ENCODE measurements at places on chromosomes 2 and 18. TPM values are rescaled to one million over a fixed set of nuclear protein-coding genes. Genes with fewer than 3 reads are reported as not detected.

Gene ARHGEF33
- 0.19 TPM for total RNA-seq

Gene MC5R
- not detected for total RNA-seq

Gene SLC38A11
- 0.34 TPM for total RNA-seq

Gene PMAIP1
- 45.2 TPM for total RNA-seq

Gene CTDP1
- 29.2 TPM for total RNA-seq

Gene ANKRD62
- total RNA-seq: not detected

Gene DYNAP
- total RNA-seq: not detected

Gene BIRC6
- total RNA-seq: 64.1 TPM

Gene LMAN2L
- total RNA-seq: 19.7 TPM

Gene TNFRSF11A
- 1.4 TPM for total RNA-seq

Gene ADCY3
- total RNA-seq: 36.5 TPM

GRCh38 chr18:59839931-59840685 is 59.7 kb upstream of the PMAIP1 start:
- no peak for DNase-seq

DNA sequence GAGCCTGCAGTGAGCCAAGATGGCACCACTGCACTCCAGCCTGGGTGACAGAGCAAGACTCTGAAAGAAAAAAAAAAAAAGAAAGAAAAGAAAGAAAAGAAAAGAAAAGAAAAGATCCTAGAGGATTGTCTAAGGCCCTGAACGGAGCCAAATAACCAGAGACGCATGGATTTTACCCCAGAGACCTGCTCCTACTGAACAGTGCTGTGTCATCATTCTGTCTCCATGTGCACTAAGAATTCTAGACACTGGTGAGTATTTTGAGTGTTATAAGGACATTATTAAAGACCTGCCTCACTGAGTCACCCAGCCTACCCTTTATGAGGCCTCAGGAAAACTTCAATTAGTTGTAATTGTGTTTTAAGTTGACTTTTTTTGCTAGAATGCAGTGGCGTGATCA is 61.9 kb upstream of the RIOK3 start:
- no peak for DNase-seq

DNA sequence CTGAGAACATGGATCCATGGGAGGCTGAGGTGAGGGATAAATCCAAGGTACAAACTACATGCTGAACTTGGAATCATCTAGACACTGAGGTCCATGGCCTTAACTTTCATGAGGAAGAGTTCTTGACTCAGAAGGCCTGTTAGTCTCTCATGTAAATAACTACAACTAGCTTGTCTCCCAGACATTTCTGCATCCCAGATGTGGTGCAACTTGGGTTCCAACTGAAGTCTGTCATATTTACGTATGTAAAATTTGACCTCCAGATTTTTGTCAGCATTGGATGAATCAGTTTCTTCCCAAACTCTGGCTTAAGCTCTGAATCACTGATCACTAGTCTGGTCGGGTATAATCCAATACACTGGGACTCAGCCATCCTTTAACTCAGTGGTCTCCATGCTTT is 306.9 kb downstream of the PDE11A start:
- DNase-seq: no peak

- no peak for DNase-seq
Measured at GRCh38 chr2:147937744-147938349, 82.7 kb downstream of the ORC4 start.

DNA sequence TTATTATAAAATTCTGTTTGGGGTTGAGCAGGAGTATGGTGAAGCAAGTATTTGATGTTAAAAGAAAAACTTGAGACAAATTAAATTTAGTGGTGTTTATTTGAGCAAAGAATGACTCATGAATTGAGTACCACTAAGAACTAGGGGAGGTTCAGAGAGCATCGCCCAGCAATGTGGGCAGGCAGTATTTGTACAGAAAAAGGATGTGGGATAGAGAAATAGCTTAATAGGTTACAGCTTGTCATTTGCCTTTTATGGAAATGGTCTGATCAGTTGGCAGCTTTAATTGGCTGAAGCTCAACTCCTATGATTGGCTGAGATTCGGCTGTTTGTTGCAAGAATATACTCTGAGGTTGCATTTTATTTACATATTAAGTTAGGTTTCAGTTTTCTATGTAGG is 68.2 kb downstream of the LRATD1 start:
- DNase-seq: no peak

- no peak for DNase-seq
Measured at GRCh38 chr2:57947398-57947797, 99.2 kb upstream of the VRK2 start.

DNA sequence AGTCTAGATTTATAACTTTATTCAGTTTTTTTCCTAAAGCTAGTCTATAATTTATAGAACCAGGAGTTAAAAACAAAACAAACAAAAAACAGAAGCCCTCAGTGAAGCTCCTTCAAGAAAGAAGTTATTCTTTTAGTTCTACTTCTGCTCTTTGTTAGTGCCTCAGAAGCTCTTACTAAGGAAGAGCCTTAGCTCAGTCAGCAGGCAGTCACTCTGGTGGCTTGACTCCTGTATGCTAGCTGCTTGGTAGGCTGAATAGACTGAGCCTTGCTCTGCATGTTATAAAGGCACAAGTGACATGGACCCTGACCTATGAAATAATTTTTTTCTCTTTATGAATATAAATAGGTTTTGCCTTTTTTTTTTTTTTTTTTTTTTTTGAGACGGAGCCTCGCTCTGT is 24.8 kb downstream of the NCOA1 start:
- DNase-seq: no peak

DNA sequence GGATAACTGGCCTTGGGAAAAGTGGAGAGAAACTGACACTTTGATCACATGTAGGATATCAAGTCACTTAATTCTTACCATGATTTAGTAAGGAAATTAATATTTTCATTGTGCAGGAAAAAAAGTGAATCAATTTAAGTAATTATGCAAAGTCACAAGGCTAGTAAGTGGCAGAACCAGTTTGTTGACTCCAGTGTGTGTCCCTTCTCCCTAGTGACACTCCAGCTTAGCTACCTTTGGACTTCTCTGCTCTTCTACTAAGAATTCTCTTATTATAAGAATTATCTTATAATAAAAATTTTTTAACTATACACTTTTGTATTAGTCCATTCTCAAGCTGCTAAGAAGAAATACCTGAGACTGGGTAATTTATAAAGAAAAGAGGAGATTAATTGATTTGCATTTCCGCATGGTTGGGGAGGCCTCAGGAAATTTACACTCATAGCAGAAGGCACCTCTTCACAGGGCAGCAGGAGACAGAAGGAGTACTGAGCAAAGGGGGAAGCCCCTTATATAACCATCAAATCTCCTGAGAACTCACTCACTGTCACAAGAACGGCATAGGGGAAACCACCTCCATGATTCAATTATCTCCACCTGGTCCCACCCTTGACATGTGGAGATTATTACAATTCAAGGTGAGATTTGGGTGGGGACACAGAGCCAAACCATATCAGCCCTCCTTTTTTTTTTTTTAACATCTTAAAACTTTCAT is 13.6 kb downstream of the COL4A4 start:
- no peak for DNase-seq

DNA sequence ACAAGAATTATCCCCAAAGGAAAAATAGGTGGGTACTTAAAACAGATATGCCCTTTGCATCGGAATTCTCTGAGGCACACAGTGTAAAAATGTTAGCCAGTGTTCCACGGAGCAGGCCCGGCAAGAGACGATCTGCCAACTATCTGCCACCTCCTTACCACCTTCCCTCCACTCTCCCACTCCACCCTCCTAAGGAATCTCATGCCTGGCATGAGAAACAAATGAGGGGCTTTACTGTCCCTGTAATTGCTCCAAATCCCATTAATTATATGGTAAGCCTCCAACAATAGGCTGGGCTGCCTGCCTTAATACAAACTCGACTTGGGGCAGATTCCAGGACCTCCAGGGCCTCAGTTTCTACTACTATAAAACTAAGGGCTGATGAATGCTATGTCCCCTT is 102.3 kb downstream of the ZBTB7C start:
- DNase-seq: no peak

- no peak for DNase-seq
Measured at GRCh38 chr2:15471606-15472005, 89.5 kb downstream of the NBAS start.

GRCh38 chr2:209942936-209943605 is 59.4 kb upstream of the RPE start:
- DNase-seq: no peak

DNA sequence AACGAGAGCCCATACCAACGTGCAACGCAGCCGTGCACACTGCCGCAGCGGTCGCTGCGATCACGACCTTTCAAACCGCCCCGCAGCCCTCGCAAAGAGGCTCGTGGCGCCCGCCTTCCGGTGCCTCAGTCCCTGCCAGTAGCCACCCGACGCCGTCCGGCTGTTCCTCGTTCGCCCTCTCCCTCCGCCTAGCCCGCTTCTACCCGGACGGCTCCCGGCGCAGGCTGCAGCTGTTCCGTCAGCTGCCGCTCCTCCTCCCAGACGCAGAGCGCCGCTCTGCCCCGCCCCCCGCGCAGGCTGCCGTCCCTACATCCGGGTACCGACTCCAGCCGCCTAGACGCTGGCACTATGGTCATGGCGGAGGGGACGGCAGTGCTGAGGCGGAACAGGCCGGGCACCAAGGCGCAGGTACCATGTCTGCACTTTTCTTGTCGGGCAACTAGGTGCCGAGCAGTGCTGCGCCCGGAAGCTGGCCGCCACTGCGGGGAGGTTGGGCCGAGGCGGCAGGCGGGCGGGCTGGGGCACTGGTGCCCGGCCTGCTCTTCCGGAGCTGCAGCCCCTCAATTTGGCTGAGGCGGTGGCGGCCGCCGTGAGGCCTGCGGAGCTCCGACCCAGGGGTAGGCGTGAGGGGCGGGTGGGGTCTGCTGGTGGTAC is at the start of gene MOB4:
Gene MOB4, plus strand, starts transcription at position 328 of the 654 bp plus-strand sequence. Its CDS starts 21 bp downstream, at position 349.
- no peak for DNase-seq

- DNase-seq: no peak
Measured at GRCh38 chr18:59624369-59624765, 72.9 kb downstream of the CCBE1 start.

- DNase-seq: no peak
Measured at GRCh38 chr2:48480526-48480925, 49.4 kb upstream of the STON1 start.

DNA sequence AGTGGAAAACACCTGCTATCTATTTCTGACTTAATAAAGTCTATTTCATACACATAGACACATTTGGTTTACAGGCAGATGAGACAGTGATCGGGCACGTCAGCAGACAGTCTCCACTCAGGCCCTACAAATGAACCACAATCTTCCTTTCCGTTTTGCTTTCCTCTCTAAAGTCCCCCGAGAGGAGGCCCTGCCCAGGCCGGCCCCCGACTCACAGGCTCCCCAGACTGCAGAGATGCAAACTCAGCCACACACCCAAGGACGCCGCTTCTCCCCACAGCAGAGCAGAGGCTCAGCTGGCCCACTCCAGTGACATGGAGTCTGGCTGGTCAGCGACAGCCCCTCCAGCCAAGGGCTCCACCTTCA is 9.3 kb upstream of the MTERF4 start:
- DNase-seq: no peak

DNA sequence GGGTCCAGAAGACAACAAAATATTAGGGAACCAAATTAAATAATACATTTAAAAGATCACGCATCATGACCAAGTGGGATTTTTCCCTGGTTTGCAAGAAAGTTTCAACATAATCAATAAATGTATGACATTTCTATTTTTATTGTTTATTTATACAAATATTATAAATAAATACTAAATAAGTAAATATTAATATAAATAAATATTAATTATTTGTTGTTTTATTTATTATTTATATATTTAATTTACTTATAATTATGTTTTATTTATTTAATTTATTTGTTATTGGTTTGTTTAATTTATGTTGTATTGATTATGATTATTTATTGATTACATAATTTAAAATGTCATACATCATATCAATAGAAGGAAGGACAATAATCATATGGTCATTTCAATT is 242.5 kb upstream of the HNMT start:
- DNase-seq: no peak

DNA sequence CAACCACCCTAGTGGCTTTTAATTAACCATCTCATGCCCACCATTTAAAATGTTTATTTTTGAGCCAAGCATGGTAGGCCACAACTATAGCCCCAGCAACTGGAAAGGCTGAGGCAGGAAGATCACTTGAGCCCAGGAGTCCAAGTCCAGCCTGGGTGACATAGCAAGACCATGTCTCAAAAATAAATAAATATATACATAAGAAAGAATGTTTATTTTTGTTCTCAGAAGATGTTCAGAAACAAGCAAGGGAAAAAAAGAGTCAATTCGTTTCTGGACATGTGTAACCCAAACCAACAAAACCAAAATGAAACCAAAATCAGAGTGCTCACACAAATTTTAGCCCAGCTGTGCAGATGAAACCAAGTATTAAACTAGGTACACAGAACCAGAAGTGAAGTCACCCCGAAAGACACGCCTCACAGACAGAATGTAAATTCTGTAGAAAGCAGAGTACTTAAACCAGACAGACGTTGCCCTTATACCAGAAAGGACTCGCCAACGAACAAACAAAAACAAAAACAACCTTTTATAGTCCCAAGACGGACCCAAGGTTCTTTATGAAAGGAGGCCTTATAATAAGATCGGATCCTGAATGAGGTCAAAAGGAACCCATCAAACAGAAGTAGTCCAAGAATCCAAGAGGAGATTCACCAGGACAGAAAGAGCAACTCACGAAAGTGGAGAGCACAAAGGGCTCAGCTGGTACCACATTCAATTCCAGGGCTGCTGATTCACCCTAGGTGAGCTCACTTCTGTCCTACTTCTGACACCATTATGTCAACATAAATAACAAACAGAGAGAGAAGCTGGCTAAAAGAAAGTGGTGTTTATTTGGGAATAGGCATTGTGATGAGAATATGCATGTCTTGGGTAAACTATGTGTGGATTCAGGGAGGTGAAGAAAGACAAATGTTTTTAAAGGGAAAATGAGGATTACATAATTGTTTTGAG is 31.8 kb upstream of the MTCL1 start:
- no peak for DNase-seq

DNA sequence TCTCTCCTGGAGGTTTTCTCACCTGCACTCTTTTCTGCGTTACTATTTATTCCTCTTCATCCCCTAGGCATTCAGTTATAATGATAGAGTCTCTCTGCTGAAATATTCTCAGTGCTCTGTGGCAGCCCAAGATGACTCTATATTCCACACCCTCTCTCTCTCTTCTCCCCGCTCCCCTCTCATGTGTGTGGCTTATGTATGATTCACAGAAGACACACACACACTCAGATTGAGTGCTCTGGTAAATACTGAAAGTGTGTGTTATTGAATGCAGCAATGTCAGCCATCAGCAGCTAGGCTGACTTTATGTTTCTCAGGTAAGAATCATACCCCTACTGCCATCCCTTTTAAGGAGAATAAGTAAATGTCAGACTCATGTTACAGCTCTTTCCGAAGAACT is 201.2 kb downstream of the SLC4A10 start:
- no peak for DNase-seq

DNA sequence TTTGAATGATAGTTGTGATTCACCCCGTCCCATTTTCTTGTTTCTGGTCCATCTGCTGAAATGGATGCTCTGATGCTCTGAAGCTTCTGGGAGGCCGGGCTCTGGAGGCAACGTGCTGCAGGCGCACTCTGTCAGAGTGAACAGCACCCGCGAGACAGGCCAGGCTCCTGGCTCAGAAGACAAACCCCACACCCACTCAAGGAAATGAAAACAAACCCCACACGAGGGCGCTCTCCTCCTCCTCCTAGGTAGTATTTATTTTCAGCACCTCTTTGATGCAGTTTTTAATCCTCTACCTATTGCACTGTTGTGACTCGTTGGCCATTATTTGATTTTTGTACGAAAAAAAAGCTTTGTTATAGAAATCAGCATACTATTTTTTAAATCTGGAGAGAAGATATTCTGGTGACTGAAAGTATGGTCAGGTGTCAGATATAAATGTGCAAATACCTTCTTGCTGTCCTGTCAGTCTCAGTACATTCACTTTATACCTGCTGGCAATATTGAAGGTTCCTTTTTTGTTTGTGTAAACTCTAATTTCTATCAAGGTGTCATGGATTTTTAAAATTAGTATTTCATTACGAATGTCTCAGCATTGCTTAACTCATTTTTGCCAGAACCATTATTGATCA is 10.3 kb upstream of the CHST10 start:
- DNase-seq: no peak

All from glomerular endothelial cell (primary cell).